Glomerular endothelial cell (primary cell): ENCODE measurements at places on chromosomes 6 and 20. TPM values are rescaled to one million over a fixed set of nuclear protein-coding genes. Genes with fewer than 3 reads are reported as not detected.

- no peak for DNase-seq
These were observed 43.6 kb upstream of the CCN6 start for GRCh38 chr6:112010328-112010727.

GRCh38 chr20:21514553-21515251, 838 bp upstream of the NKX2-2 start:
- DNase-seq: no peak

- no peak for DNase-seq
These were observed 9.1 kb downstream of the MAPK13 start for GRCh38 chr6:36139431-36139830.

DNA sequence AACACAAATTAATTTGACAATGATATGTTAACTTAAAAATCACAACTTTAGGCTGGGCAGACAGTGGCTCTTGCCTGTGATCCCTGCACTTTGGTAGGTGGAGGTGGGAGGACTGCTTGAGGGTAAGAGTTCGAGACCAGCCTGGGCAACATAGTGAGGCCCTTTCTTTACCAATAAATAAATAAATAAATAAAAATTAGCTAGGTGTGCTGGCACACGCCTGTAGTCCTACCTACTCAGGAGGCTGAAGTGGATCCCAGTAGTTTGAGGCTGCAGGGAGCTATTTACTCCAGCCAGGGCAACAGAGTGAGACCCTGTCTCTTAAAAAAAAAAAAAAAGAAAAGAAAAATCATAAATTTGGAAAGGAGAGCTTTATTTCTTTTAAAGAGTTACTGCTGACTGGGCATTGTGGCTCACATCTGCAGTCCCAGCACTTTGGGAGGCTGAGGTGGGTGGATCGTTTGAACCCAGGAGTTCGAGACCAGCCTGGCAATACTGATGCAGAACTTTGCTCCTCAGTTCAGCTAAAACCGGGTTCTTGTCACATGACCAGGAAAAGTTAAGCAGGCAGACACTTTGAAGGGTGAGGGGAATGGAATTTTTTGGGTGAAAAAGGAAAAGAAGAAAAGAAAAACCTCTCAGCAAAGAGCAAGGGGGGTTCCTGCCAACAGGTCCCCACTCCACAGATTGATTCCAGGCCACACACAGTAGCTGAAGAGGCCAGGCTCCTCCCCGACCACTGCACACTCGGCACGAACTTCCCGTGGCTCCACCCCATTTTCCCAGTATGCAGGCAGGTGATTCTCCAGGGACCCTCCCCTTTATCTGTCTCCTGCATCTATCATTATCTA, 44.0 kb upstream of the DDR1 start:
- DNase-seq: no peak

DNA sequence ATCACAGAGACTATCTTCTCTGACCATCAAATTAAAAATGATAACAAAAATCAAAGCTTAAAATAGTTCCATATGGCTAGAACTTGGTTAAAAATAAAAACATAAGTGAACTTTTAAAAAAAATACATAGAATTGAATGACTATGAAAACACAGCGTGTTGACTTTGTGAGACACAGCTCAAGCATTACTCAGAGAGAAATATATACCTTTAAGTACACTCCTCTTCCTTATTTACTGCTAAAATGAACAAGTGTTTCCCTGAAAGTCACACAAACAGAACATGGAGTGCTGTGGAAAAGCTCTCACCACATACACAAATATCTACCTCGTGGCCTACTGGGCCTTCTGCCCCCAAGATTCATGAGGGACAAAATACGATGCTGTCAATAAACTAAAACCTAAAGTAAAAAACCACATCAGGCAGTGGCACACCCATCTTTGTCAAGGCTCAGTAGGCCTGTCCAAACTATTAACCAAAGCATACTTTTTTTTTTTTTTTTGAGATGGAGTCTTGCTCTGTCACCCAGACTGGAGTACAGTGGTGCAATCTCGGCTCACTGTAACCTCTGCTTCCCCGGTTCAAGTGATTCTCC, 7.5 kb downstream of the FAXC start:
- no peak for DNase-seq

GRCh38 chr6:25329161-25329817, 50.1 kb downstream of the CARMIL1 start:
- DNase-seq: no peak

GRCh38 chr6:167350275-167350696, 25.4 kb downstream of the TTLL2 start:
- no peak for DNase-seq

GRCh38 chr20:20664795-20665589, 47.5 kb downstream of the RALGAPA2 start:
- DNase-seq: peak; percentile 48

DNA sequence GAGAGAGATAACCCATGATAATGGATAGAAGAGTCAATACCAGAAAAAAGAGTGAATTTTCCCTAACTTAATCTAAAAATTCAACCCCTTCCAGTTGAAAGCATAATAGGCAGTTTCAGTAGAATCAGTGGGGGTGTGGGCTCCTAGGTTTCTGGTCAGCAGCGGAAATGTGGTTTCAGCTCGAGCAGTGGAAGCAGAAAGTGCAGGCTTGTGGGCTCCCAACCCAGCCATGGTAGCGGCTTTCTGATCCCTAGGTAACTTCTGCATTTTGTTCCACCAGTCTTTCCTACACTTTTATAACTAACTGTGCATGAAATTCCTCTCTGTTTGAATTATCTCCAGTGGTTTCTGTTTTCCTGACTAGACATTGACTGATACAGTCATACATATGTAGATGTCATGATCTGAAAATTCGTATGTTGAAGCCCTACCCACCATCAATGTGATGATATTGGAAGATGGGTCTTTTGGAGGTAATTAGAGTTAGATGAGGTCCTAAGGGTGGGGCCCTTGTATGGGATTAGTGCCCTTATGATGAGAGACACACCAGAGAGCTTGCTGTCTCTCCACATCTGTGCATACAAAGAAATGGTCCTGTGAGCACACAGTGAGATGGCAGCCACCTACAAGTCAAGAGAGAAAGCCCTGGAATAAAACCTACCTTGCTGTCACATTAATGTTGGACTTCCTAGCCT, 6.5 kb upstream of the DDO start:
- DNase-seq: no peak

DNA sequence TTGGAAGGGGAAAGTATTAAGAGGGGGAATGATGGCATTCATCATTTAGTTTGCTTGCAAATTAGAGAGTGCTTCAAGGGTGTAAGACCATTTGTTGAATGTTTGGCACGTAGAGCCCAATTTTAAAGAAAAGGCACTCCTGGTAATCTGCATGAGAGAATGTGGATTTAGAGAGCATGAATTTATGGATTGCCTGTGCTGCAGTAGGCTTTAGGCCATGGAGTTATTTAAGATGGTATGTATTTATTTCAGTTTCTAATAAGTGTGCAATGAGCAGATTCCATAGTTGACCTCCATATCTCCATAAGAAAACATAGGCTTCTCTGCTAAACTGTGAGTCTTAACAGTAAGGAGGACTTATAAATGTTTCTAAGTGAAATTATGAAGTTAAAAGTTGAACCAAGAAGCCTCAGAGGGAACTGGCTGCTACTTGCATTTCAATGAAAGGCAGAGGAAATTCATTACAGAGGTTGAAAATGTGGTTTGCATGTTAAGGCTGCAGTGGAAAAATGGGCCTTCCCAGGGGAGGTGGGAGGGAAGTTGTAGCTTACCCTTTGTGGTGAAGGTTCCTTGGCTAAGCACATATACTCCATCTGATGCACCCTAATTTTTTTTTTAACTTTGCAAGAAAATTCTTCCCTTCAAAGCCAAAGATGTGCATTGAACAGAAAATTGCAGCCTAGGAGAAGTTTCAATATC, 134.2 kb downstream of the CARMIL1 start:
- no peak for DNase-seq

TNFRSF21 gene
- 83.1 and 98.9 TPM in 2 replicates for total RNA-seq

PTGIS gene
- total RNA-seq: 0.53 and 2.5 TPM in 2 replicates

CGAS gene
- total RNA-seq: 3.4 and 7.7 TPM in 2 replicates

SNX21 gene
- 24.7 and 26.3 TPM in 2 replicates for total RNA-seq

IL20RA gene
- 0.06 and 0.48 TPM in 2 replicates for total RNA-seq

ADGRG6 gene
- total RNA-seq: 65.2 and 79.5 TPM in 2 replicates

MOCS1 gene
- total RNA-seq: 8.6 and 12.1 TPM in 2 replicates

TPD52L1 gene
- total RNA-seq: 5.1 and 9.6 TPM in 2 replicates

BACH2 gene
- total RNA-seq: 0.87 and 1.2 TPM in 2 replicates

RNF114 gene
- total RNA-seq: 114 and 156 TPM in 2 replicates
